ENCODE measurements at places on chromosomes 4 and X.

DNA sequence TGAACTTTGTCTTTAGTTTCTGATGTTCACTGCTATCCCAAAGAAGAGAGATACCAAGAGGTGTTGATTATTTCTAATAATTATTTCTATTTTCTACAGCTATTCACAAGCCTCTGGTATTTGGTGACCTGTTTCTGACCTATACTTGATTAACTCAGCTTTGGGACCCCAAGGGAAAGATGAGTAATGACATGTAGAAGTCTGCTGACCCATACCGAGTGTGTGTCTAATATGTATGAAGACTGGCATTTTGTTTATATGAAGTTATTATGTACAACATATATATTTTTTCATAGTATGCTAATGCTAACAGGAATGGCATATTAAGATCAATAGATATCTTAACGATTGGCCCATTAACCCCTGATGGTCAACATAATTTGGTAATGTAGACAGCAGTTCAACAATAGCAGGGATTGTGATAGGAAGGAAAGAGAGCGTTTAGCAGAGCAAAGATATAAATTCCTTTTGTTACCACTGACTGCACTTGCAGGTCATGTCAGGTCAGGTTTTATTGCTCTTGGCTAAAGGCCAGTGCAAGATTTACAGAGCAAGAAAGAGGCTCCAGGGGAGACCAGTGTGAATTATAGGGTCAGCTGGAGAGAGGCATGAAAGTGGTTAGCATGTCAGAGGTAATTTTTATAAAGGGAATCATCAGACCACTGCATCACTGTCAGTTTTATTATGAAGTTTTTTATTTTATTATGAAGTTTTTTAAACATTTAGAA, 94.7 kb upstream of the DIPK2B start:
- DNase-seq: no peak

- no peak for DNase-seq
Observed at GRCh38 chr4:176539785-176540175, 220.0 kb downstream of the SPCS3 start.

GRCh38 chrX:129956765-129957164, 25.7 kb upstream of the BCORL1 start:
- DNase-seq: no peak

- no peak for DNase-seq
Observed at GRCh38 chr4:161321706-161322105, 842.1 kb downstream of the FSTL5 start.

- DNase-seq: no peak
Observed at GRCh38 chr4:101414496-101414895, 67.2 kb upstream of the PPP3CA start.

DNA sequence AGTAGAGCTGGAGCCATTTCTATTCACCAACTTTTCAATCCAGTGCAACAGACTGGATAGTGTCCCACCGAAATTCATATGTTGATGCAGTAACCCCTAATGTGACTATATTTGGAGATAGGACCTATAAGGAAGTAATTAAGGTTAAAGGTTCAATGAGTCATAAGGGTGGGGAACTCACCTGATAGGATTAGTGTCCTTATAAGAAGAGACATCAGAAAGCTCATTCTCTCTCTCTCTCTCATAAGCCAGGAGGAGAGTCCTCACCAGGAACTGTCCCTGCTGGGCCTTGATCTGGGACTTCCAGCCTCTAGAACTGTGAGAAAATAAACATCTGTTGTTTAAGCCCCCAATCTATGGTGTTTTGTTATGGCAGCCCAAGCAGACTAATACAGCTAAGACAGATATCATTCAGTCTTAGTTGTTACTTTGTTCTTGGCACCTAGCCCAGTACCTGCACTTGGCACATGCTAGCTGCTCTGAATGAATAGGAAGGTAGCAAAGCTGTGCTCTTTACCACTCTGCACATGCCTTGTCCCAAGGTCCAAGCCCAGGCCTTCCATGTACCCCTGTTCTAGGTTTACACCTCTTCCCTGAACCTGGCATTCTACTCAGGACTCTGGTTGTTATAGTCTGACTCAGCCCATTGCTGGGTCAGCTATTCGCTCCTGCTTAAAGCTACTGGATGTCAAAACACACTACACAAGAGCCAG, 19.2 kb upstream of the BRS3 start:
- DNase-seq: no peak

- DNase-seq: no peak
Observed at GRCh38 chr4:72118017-72118416, 86.2 kb downstream of the NPFFR2 start.

DNA sequence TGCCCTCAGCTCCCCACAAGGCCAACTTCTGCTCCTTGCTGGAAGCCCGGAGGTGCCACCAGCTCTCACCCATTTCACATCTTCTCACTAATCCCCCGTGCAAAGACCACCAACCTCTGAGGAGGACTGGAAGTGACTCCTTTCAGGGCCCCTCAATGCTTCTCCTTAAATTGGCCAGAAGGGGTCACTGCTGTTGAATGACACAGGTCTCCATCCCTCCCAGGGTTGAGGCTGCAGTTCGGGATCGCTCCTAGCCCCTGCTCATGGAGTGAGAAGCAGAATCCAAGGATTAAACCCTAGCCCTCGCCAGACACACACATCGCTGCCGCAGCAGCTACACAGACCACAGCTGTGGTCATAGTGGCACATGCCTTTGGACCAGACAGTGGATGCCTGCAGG, 279.5 kb upstream of the TAPT1 start:
- DNase-seq: no peak

GRCh38 chr4:38822748-38823303, 18.2 kb upstream of the TLR1 start:
- no peak for DNase-seq

DNA sequence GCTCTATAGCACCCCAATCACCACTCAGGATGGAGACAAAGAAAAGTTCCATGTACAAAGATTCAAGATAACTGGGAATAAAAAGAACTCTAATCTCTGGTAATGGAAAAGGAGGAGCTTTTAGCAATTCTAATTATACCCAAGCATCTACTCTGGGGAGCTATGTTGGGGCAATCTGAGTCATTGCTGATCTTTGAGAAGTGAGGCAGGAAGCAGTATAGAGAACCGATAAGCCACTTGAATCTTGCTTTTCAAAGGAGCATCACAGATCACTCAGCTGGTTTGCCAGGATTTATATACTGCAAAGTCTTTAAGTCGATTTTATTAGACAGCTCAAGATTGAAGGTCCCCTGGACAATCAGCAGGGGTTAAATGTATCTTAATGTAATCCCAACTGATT, 220.0 kb downstream of the ENOX2 start:
- DNase-seq: no peak

GRCh38 chr4:126614356-126614855, 1018.4 kb upstream of the INTU start:
- no peak for DNase-seq

DNA sequence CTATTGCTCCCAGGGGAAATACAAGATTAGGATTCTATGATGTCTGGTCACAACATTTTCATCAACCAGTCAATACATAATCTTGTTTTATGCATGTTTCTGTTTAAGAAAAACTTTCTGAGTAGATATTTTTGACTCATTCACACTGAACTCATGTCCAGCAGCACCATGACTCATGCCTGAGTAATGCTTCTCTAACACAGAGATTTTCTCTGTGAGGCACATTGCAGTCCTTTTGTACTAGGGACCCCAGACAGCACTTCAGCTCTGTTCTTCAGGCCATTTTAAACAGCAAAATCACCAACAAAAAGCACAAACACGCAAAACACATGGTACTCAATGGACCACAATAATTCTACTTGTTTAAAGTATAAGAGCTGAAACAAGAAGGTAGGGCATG, 83.6 kb downstream of the MXRA5 start:
- peak; percentile 57 for DNase-seq

DNA sequence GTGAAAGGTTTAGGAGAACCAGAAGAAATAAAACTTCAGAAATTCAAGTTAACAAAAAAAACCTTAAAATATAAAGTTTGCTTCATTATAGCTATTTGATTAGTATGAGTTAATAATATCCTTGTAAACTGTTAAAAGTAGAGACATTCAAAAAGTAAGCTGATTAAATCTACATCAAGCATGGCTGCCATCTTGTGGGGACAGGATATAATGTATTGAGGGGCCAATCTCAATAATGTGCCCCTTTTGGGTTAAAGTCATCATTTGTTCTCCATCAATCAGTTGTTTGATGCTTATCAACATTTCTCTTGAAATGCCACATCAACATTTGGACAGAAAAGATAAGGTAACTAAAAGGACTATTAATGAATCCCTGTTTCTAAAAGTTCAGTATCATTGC, 4.6 kb upstream of the GRID2 start:
- no peak for DNase-seq

- DNase-seq: no peak
Observed at GRCh38 chr4:83890231-83890630, 354.3 kb downstream of the GPAT3 start.

DNA sequence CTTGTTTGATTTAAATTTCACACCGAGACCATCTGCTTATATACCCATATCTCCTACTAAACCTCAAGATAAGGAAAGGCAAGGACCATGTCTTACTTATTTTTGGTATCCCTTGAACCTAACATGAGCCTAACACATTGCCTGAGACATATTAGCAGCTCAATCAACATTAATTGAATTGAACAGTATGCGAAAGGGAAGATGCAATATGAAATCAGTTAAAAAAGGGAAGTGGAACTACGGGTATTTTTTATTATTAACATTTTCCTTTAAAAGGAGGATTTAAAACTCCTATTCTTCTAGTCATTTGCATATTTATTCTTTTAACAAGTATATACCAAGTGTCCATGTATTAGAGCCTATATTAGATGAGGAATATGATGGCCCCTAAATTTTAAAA, 197.0 kb downstream of the CAMK2D start:
- DNase-seq: no peak

- DNase-seq: no peak
Observed at GRCh38 chr4:165663411-165663810, 209.6 kb upstream of the TLL1 start.

DNA sequence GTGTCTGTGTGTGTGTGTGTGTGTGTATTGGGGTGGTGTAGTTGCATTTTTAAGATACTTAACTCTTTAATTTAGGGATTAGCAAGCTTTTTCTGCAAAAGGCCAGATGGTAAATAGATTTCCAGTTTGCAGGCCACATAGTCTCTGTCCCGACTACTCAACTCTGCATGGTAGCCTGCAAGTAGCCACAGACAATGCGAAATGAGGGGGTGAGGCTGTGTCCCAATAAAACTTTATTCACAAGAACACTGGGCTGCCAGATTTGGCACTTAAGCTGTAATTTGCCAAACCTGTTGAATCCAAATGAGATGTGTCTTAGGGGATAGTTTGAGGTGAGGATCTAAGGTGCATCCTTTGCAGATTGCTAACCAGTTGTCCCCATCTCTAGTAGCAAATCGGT, 6.8 kb downstream of the ATP2B3 start:
- DNase-seq: no peak

DNA sequence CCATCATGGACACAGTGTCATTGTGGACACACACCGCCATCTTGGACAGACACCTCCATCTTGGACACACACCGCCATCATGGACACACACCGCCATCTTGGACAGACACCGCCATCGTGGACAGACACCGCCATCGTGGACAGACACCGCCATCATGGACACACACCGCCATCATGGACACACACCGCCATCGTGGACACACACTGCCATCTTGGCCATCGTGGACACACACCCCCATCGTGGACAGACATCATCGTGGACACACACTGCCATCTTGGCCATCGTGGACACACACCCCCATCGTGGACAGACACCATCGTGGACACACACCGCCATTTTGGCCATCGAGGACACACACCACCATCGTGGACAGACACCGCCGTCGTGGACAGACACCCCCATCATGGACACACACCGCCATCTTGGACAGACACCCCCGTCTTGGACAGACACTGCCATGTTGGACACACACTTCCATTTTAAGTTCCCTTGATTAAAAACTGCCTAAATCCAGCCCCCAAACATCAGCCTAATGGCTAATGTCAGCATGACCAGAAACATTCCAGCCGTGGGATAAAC, 9.1 kb downstream of the ASMTL start:
- no peak for DNase-seq

GRCh38 chr4:115841871-115842270, 728.5 kb upstream of the NDST4 start:
- DNase-seq: peak; percentile 44

DNA sequence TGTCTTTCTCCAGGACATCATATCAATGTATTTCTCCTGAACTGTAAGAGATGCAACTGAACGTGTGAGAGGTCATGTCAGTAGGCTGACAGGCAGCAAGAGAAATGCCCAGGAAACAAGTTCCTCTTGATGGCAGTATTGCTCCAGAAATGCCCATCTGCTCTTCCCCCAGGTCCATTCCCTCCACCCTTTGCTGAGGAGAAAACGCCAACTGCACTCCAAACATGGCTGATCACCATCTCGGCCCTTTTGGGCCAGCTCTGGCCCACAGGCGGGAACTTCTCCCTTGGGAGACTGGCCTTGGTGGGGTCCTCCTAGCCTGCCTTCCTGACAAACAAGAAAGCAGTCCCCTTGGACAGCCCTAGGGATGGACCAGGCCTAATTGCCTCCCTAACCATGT, 276.5 kb upstream of the AGTR2 start:
- no peak for DNase-seq

DNA sequence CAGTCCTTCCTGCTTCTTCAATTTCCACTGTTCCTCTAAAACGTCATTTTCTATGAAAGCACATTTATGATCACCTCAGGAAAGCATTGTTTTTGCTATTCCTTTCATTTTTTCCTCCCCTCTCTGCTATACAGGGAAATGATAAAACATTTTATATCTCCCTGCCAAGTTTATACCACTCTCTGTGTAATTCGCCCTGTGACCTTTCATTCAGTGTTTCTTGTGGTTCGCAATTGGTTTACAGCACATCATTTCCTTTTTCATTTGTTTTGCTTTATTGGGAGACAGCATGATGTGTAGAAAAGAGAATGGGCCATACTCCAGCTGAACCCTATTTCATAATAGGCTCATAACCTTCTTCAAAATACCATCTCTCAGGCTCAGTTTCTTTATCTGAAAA, 99.9 kb upstream of the RAPGEF2 start:
- DNase-seq: no peak

- DNase-seq: peak; percentile 30
Observed at GRCh38 chr4:123667496-123667895, 270.9 kb downstream of the SPRY1 start.

- no peak for DNase-seq
Observed at GRCh38 chrX:130106071-130106470, 4.2 kb downstream of the ELF4 start.
